ENCODE measurements at places on chromosomes 1 and 21. TPM values are rescaled to one million over a fixed set of nuclear protein-coding genes. Genes with fewer than 3 reads are reported as not detected.

DNA sequence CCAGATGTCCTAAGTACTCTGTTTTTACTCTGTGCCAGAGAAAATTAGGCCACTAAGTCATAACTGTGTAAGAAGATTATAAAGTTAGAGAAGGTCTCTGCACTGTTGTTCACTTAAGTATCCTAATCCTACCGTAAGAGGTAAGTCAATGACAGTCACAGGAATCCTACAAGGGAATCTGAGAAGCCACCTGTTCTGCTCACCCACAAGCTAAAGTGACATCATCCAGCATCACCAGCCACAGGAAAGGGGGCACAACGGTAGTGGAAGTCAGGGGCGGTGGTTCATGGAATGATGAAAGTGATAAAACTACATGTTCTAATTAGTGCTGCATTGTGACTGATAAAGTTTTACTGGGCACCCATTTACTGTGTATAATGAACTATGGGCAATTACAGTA is 92.7 kb downstream of the PLD5 start:
- no peak for DNase-seq

DNA sequence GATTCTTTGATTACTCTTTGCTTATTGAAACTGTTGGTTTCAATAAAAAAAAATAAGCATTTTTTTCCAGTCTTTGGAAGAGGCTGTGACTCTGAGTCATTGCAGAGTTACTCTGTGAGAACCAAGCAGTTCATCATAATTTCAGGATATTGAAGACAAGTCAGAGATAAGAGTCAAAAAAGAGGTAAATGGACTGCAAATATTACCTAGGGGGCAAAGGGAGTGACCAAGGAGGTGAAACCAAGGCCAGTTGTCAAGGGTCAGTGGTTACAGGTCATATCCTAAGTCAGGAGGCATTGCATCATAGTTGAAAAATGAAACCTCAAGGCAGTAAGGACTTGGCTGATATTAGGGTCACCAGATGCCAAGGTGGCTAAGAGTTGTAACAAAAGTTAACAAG is 597.1 kb upstream of the USP24 start:
- no peak for DNase-seq

GRCh38 chr1:45177452-45177851 is 29.0 kb downstream of the ZSWIM5 start:
- DNase-seq: no peak

DNA sequence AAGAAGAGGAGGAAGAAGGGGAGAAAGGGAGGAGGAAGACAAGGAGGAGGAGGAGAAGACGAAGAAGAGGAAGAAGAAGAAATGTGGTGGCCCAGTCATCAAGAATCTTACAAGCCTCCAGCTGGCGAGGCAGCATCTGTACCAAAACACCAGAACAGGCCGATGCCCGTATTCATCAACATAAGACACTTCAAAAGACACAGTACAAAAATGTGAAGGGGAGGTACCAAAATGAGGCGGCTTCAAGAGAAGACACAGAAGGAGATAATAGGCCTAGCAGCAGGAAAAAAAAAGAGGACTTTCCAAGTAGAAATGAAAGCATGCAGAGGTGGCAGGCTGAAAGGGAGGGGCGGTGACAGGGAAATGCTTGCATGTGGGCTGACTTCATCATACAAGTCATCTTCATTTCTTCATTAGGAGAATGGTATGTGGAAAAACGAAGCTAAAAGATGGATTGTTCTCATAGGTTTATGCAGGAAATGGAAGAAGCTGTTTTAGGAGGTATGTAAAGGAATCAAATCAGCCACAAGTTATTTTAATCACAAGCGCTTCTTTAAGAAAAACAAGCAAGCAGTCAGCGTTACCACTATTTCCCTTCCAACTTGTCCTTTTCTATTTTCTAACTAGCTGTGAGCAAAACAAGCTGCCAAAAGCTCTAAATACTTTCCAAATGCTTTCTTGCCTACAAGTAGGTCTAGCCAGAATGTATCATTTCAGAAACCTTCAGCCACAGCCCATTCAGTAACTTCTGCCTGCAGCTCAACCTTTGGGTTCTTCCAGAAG is 192.3 kb downstream of the SLC45A1 start:
- DNase-seq: no peak

GRCh38 chr21:38293113-38293512 is 36.3 kb downstream of the KCNJ15 start:
- DNase-seq: no peak

GRCh38 chr1:33119050-33119449 is 38.1 kb downstream of the AZIN2 start:
- no peak for DNase-seq

- no peak for DNase-seq
These were observed 40.1 kb downstream of the AHDC1 start for GRCh38 chr1:27563591-27564471.

GRCh38 chr1:112674986-112675727 is 698 bp downstream of the MOV10 start:
- no peak for DNase-seq

DNA sequence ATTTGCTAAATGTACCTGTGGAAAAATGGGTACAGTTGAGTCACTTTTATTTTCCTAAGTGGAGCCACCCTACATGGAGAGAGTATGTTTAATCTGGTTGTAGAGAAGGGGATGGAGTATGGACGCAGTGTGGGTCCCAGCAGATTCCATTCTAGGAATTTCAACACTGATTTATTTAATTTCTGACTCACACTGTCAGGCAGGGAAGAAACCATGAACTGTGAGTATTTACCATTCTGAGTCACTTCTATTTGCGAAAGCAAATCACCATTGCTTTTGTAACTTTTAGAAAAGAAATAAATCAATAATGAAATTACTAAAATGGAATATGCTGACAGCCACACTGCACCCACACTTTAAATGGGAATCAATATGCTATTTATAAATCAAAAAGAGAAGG is 339.0 kb downstream of the DSCAM start:
- DNase-seq: no peak

Gene C4BPB
- not detected for total RNA-seq

Gene SELP
- total RNA-seq: 1.8 TPM

Gene FAM72C
- total RNA-seq: 3.7 TPM

Gene TSACC
- total RNA-seq: not detected
